Hematopoietic multipotent progenitor cell treated with erythropoietin and hydrocortisone succinate and interleukin-3 and kit ligand, for 17 days (in vitro differentiated cells): ENCODE measurements at places on chromosomes 3 and 15.

- DNase-seq, result no peak
These were observed 476.8 kb downstream of the AGBL1 start for GRCh38 chr15:86556396-86557017.

- no peak for DNase-seq
These were observed 23.4 kb upstream of the AQP9 start for GRCh38 chr15:58114812-58115211.

- DNase-seq, result no peak
These were observed 12.3 kb downstream of the RBP1 start for GRCh38 chr3:139527265-139527664.

DNA sequence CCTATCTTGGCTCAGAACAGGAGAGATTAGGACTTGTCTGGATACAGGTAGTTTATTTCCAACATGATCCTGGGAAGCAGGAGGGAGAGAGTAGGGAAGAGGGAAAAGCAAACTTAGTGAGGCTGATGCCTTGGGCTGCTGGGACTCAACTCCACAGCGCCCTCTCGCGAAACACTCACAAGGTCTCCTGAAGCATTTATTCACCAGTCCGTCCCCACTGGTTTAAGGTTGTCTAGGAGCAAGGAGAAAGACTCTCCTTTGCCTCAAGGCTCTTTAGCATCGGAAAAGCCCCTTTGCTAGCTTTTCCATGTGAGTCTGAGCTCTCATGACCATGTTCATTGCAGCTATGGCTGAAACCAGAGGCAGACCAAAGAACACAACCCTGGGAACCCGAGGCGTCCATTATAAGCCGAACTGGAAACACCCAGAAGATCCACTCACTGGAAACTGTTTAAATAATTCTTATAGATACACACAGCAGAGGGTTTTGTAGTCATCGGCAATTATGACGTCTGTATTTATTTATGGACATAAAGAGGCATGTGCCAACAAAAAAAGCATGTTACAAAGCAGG is 244.5 kb downstream of the CD47 start:
- DNase-seq, result peak; percentile 26

DNA sequence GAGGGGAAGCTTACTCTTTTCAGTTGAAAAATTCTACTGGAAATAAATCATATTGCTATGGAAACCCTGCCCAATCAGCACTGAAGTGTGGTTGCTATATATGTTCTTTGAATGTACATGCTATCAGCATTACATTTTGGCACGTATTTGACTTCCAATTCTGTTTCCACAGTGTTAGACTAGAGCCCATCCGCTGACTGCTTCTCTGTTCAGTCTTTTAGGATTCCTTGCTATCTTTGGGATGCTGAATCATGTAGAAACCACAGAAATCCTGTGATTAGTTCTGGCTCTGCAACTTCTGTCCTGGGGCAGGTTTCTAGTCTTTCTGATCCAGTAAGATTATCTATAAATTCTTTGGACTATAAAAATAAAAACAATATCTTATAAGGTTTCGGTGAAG is 128.2 kb upstream of the SLC7A14 start:
- DNase-seq, result no peak

- no peak for DNase-seq
These were observed 665.6 kb upstream of the CCDC54 start for GRCh38 chr3:106711650-106712049.

DNA sequence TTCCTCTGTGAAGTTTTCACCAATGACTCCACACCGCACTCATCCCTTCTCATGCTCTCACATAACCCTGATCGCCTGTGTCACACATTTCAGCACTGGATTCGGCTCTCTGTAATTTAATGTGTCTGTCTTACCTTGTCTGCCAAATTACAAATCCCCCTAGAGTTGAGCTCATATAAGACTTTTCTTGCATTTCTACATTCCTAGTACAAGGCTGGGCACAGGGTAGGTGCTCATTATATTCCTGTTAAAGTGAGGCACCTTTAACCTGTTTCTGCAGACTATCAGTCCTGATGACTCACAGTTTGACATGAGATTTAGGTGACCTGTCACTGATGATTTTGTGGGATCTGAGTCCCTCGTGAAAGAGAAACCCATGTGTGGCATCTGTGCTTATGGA is 22.6 kb downstream of the TGM5 start:
- DNase-seq, result no peak

- no peak for DNase-seq
These were observed 2.5 kb downstream of the OSBPL10 start for GRCh38 chr3:31978553-31978952.

GRCh38 chr3:124701687-124702086 is 28.6 kb upstream of the UMPS start:
- DNase-seq, result no peak

DNA sequence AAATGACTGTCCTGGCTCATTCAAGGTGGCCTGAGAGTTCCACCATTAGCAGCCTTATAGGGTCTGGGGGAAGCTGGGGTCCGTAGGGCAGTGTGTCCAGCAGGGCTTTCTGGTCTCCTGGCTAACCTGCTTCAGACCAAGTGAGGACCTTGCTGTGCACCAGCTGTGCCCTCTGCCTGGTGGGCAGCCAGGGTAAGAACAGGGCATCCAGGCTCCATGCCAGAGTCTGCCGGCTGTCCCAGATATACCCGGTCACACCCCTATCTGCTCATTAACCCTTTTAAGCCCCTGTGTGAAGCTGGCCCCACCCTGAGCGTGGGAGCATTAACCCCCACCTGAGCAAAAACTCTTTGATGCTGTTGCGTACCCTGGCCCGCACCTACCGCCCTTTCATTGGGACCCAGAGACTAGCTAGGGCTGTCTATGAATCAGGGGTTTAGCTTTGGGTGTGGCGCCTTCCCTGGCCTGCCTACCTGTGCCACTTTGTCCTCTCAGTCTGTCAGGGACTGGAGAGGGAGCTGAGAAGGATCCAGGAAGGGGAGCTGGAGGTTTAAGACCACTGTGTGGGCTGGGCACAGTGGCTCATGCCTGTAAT is 17.6 kb downstream of the SEMA3F start:
- no peak for DNase-seq

- no peak for DNase-seq
These were observed 9.1 kb upstream of the CEMIP start for GRCh38 chr15:80769829-80770705.

GRCh38 chr15:40142428-40142827 is 18.4 kb upstream of the BUB1B start:
- DNase-seq, result no peak

DNA sequence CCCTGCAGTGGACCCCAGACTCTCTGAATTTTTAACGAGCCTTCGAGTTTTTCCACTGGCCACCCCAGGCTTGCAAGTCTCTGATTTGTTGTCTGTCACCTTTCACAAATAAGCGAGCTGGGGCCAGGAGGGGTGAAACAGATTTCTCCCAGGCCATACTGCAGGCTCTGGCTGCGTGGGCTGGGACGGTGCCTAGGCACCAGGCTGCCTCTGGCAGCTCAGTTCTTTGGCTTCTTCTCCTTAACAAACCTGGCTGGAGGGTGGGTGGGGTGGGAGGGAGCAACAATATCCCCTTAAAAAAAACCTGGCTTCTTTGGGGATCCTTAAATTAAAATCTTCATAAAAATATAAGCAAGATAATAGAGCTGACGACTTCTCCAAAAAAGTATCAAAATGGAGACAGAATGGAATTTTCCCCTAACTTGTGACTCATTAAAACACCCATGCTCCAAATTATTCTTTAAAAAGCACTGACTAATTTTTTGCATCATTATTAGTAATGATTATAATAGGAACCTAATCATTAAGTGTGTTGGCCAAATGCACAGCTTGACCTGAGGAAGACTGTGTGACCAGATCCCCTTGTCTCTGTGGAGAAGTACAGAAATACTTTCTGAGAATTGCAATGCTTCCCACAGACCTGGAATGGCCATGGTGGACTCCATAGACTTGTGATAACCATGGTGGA is 84.1 kb downstream of the SNRK start:
- no peak for DNase-seq

DNA sequence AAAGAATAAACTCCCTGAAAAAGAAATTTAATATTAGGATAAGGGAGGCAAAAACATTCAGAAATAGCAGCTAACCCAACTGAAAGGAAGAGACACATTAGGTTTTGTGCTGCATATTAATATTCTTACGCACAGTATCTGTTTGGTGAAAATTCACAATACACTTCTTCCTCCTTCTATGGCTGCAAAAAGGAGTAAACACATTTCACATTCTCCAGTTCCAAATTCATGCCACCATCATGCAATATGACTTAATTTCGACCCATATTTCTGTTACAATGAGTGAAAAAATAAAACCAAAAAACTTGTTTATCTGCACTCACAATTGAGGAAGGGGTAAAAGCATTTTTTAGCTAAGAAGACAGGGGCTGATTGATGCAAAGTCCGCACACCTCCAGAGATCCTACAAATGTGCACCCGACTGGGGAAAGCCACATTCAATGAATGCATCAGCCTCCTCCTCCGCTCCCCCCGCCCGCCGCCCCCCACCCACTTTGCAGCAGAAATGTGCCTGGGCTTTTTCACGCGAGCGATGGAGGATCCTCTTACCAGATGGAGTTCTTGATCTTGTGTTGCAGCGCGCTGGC is 1.0 kb downstream of the RFX7 start:
- peak; percentile 34 for DNase-seq

GRCh38 chr15:33959844-33960548 is 8.3 kb upstream of the CHRM5 start:
- no peak for DNase-seq

GRCh38 chr15:56045068-56045748 is 51.8 kb upstream of the NEDD4 start:
- DNase-seq, result no peak

- no peak for DNase-seq
These were observed 1.6 kb downstream of the NR2F2 start for GRCh38 chr15:96331945-96332636.

GRCh38 chr3:134093956-134094355 is 64.2 kb upstream of the SLCO2A1 start:
- no peak for DNase-seq

GRCh38 chr3:126851382-126851781 is 131.5 kb upstream of the PLXNA1 start:
- no peak for DNase-seq

DNA sequence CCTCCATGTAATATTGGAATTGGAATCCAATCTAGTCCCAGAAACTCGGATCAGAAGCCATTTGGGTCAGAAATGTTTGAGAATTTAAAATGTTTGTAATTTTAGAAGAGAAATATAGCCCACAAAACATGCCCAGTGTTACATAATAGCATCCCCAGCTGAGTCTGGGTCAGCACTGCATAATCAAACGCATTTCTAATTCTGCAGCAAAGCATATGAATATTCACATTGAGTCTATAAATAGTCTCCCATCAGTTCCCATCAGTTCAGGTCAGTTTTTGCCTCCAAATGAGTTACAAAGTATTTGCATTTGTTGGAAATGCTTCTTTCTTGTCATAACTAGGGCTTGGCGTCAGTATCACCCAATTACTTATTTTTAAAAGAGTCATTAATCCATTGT is 383.1 kb downstream of the IL5RA start:
- DNase-seq, result no peak

DNA sequence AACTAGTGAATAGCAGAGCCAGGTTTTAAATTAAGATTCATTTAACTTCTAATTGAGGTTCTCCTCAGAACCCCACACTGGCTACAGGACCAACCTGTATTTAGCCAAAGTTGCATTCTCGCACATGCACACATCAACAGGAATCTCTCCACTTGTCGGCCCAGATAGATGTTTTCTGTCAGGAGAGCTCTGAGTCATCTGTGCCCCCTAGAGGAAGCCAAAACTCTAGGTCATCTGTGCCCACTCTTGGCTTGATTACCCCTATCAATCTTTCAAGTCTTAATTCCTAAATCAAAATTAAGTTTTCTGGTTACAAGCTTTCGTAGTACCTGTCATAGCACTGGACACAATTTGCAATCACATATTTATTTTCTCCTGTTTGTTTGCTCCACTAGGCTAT is 104.9 kb upstream of the EOMES start:
- DNase-seq, result no peak

DNA sequence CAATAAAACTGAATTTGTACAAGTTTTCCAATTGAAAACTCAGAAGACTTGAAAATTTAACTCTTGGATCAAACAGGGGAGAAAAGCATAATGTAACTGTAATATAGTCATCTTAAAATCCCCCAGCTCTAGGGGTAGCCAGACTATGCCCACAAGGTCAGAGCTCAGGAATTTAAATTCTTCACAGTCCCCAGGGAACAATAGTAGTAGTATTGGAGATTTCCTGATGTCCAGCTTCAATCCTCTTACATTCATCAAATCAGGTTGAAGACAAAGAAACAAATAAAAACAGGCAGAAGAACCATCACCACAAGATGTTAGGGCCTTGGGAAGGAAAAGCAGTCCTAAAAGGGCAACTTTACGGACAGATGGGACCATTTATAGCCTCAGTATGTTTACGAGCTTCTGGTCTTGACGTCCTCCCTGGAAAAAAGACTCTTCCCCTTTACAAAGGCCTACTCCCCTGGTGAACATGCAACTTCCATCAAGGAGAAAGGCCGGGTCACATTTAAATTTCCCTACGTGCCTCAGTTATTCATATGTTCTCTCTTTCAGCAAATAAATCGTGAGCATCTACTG is 96.8 kb downstream of the PLCH1 start:
- no peak for DNase-seq

DNA sequence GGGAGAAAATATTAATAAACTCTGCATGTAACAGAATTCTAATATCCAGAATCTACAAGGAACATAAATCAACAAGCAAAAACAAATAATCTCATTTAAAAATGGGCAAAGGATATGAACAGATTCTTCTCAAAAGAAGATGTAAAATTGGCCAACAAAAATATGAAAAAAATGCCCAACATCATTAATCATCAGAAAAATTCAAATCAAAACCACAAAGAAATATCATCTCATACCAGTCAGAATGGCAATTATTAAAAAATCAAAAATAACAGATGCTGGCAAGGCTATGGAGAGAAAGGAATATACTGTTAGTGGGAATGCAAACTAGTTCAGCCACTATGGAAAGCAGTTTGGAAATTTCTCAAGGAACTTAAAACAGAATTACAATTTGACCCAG is 150.7 kb upstream of the TRIM42 start:
- DNase-seq, result no peak

- no peak for DNase-seq
These were observed 8.7 kb downstream of the NPTN start for GRCh38 chr15:73624530-73624929.

GRCh38 chr15:48603922-48604321 is 41.6 kb downstream of the FBN1 start:
- no peak for DNase-seq

- peak; percentile 51 for DNase-seq
These were observed 9.2 kb downstream of the FYCO1 start for GRCh38 chr3:45986303-45986982.

GRCh38 chr15:72285927-72286516 is 13.7 kb upstream of the PARP6 start:
- DNase-seq, result no peak

- no peak for DNase-seq
These were observed 1.8 kb downstream of the RBPMS2 start for GRCh38 chr15:64773606-64774005.

DNA sequence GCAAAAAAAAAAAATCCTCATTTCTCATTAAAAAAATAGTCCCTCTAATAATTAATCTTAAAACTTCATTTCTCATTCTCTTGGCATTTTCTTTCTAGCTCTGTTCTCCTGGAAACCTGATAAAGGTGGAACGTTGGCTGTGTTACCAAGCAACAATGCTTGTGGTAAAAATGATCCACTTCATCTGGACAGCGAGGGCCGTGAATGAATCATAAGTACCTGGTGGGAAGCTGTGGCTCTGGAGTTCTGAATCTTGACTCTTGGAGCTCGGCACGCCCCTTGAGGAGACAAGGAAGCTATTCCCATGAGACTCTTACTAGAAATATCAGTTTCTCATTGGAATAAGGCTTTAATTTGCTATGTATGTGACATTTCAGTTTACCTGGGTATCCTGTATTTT is 32.5 kb downstream of the BCL2L10 start:
- DNase-seq, result no peak
